Stimulated activated CD8-positive, alpha-beta memory T cell treated with anti-CD3 and anti-CD28 coated beads, Interleukin-2, amount 100 ng/mL, for 1 hour (primary cell): ENCODE measurements at places on chromosomes 13 and 19.

DNA sequence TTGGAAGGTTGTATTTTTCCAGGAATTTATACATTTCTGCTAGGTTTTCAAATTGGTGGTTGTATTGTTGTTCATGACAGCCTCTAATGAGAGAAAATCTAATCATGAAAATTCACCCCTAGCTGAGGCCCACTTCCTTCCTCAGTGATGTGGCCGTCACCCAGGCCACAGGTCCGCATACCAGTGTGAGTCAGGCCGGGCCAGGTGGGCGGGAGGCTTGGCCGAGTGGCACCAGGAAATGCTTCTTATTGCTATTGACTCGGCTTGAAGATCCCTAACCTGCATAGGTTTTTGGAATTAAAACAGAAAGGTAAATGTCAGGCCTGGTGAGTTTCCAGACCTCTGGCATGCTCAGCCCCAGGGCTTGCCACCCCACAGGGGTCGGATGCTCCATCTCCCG lies 88.7 kb downstream of the SCGB2B2 start:
- no peak for DNase-seq

GRCh38 chr19:36931684-36932083 lies 15.6 kb downstream of the ZNF568 start:
- no peak for DNase-seq

GRCh38 chr13:29104461-29104860 lies 284.3 kb downstream of the MTUS2 start:
- no peak for DNase-seq

DNA sequence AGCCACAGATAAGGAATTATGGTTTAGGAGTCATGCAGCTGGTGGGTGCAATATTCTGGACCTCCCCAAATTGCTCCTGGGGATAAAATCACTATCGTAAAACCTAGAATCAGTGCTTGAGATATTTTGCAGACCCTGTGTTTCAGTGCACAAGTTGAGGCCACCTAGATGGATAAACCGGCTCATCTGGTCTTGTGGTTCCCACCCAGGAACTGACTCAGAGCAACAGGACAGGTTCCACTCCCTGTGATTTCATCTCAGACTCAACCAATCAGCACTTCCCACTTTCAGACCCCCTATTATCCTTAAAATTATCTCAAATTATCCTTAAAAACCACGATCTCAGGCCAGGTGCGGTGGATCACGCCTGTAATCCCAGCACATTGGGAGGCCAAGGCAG lies 21.0 kb downstream of the FBXL12 start:
- no peak for DNase-seq

- peak; percentile 17 for DNase-seq
These were observed at the start of gene NEK3 for GRCh38 chr13:52159159-52159982. Gene NEK3, minus strand, starts transcription at chr13:52159597. Its CDS starts 3,406 bp downstream, at chr13:52156191.

GRCh38 chr19:48868114-48868886 lies at the start of gene PLEKHA4:
Gene PLEKHA4, minus strand, starts transcription at chr19:48868617. Its CDS starts 997 bp downstream, at chr19:48867620.
- no peak for DNase-seq

DNA sequence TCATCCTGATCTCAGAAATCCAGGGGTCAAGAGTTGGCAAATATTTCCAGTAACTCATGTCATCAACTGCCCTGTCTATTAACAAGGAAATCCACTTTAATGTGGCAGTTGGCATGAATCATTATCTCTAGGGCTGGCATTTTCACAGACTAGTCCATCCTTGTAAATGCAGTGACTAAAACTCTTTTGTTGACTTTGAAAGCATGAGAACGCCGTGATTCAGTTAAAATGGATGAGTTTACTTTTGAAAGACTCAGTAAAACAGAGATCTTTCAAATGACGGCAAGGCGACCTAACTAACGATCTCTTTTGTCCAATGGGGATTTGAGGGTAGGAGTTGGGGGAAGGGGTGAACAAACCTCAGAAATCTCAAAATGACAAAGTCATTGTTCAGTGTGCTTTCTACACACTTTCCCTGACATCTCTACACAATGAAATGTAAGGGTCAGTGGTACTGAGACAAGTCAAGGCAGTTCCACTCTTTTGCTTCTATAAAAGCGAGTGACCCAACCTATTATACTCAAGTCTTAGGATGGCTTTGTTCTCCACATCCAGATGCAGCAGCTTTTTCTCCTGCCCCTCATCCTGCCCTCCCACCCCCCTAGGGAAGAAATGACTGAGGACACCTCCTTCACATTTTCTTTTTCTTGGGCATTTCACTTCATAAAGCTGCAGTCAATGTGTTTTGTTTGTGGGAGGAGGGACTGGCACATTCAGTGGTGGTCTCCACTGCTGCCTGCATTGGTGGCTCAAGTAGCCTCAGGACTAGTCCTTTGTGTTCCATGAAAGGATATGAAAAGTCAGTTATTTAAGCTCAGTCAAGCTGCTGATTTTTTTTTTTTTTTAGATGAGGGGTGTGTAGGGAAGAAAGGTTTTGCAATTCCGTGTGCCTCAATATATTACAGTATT lies 200.5 kb downstream of the ABCC4 start:
- no peak for DNase-seq

GRCh38 chr19:55446060-55446459 lies 3.0 kb upstream of the SHISA7 start:
- DNase-seq: no peak

GRCh38 chr13:77029436-77029835 lies 2.5 kb upstream of the FBXL3 start:
- DNase-seq: no peak

DNA sequence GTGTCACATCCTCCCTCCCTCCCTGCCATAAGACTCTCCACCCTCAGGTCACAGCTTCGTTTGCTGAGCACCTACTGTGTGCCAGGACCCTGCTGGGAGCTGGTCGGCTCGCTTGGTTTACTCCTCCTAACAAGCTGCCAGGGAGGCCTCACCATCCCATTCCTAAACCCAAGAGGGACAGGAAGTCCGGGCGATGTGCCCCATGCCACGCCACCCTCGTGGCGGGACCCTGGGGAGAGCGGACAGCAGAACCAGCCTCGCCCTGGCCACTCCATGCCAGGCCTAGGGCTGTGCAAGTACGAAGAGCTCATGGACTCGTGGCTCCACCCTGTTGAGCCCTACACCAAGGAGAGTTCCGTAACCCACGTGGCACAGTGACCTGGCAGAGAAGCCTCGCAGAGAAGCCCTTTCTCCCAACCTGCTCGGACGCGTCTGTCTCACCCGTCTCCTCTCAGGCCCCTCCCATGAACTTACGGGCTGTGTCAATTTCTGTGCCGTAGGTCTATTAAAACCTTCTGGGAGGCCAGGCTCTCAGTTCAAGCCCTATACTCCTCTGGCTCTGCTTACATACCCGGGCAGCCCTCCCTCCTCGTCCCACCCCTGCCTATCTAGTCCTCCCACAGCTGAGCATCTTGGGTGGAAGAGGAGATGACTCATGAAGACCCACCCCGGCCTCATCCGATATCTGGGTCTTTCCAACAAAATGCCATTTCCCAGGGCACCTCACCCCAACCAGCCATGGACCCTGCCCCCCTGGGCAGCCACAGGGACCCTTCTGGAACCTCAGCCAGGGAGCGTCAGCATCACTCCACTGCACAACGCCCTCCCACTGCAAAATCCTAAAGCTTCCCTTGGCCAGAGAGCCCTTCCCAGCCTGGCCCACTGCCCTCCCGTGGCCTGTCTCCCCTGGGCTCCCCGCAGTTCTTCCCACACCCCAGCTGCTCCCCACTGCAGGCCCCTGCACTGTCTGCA lies 2.6 kb downstream of the UBXN6 start:
- no peak for DNase-seq

- no peak for DNase-seq
These were observed 93.7 kb downstream of the TRPC4 start for GRCh38 chr13:37775871-37776270.

- no peak for DNase-seq
These were observed 728.4 kb downstream of the SLITRK1 start for GRCh38 chr13:83153848-83154247.

GRCh38 chr13:97100821-97101220 lies 106.5 kb upstream of the OXGR1 start:
- no peak for DNase-seq

GRCh38 chr19:30070198-30070967 lies 128.3 kb downstream of the URI1 start:
- DNase-seq: no peak

- DNase-seq: no peak
These were observed 13.8 kb downstream of the BIVM start for GRCh38 chr13:102812611-102813287.

GRCh38 chr19:6761053-6761676 lies 6.1 kb downstream of the SH2D3A start:
- DNase-seq: no peak

DNA sequence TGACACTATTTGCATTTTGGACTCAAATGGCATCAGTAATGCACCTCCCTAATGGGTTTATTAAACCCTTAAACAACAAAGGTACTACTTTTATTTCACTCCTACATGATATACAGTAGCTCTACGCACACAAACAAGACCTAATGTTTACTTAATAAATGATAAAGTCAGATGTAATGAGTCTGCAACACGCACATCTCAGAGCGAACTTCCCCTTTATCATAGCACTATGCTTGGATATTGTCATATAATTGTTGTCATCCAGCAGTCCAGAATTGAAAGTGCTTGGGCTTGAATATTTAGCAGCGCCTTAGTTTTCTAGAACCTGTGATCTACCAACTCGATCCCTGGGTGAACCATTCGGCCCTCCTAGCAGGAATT lies 772 bp downstream of the PARP4 start:
- no peak for DNase-seq

GRCh38 chr13:102376318-102376717 lies 25.5 kb downstream of the FGF14 start:
- no peak for DNase-seq

DNA sequence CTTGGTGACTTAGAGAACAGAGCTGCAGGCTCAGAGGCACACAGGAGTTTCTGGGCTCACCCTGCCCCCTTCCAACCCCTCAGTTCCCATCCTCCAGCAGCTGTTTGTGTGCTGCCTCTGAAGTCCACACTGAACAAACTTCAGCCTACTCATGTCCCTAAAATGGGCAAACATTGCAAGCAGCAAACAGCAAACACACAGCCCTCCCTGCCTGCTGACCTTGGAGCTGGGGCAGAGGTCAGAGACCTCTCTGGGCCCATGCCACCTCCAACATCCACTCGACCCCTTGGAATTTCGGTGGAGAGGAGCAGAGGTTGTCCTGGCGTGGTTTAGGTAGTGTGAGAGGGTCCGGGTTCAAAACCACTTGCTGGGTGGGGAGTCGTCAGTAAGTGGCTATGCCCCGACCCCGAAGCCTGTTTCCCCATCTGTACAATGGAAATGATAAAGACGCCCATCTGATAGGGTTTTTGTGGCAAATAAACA lies 9.9 kb downstream of the APOC1 start:
- DNase-seq: no peak

- DNase-seq: no peak
These were observed 108.4 kb upstream of the NBEA start for GRCh38 chr13:34833562-34834182.

GRCh38 chr19:48403606-48404005 lies 10.1 kb downstream of the GRIN2D start:
- no peak for DNase-seq

GRCh38 chr13:39641645-39642044 lies 13.8 kb upstream of the COG6 start:
- DNase-seq: no peak

GRCh38 chr19:37980419-37981170 lies 73.6 kb downstream of the SIPA1L3 start:
- no peak for DNase-seq

GRCh38 chr13:23467048-23467931 lies 33.8 kb upstream of the SACS start:
- DNase-seq: no peak
